Nucleus accumbens (tissue), 56 donors: ENCODE measurements at places on chromosomes 7 and 10.
A peak's percentile ranks its signal among the peaks of the same experiment; 100 is the strongest.

DNA sequence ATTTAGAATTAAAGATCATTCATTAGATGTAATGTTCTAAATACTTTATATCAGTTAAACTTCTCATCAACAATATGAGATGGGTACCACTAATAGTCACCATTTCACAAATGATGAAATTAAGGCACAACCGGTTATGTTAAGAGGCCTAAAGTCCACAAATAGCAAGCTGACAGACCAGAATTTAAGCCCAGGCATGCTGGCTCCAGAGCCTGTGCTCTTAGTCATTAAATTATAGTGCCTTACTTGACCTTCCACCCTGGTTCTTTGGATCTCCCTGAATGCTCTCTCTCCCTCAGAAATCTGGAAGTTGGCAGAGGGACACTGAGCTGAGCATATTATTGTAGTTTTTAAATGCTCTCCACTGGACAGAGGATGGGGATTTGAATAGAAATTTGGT is 3.6 kb downstream of the LIPN start:
- DNase-seq, result no peak

DNA sequence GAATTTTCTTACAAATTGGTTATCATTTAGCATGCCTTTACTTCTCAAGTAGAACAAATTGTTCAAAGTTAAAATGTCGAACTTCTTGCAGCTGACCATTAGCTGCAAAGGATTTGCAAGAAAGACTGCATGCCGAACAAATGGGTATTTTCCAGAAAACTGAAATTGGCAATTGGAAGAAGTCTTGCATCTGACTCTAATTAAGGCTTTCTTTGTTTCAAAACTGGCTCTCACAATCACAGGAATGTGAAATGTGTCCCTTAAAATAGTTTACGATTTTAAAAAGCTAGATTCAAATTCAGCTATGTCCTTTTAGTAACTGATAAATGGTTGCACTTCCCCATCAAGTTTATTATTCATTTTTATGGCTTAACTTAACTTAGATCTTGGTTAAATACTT is 207.9 kb downstream of the ARL4A start:
- DNase-seq, result no peak

DNA sequence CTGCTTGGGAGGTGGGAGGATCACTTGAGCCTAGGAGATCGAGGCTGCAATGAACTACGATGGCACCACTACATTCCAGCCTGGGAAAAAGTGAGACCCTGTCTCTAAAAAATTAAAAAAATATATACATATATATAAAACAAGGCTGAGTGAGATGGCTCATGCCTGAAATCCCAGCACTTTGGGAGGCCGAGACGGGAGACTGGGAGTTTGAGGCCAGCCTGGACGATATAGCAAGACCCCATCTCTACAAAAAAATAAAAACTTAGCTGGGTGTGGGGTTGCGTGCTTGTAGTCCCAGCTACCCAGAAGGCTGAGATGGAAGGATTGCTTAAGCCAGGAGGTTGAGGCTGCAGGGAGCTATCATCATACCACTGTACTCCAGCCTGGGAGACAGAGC is 87.6 kb downstream of the CARD11 start:
- DNase-seq, result no peak

DNA sequence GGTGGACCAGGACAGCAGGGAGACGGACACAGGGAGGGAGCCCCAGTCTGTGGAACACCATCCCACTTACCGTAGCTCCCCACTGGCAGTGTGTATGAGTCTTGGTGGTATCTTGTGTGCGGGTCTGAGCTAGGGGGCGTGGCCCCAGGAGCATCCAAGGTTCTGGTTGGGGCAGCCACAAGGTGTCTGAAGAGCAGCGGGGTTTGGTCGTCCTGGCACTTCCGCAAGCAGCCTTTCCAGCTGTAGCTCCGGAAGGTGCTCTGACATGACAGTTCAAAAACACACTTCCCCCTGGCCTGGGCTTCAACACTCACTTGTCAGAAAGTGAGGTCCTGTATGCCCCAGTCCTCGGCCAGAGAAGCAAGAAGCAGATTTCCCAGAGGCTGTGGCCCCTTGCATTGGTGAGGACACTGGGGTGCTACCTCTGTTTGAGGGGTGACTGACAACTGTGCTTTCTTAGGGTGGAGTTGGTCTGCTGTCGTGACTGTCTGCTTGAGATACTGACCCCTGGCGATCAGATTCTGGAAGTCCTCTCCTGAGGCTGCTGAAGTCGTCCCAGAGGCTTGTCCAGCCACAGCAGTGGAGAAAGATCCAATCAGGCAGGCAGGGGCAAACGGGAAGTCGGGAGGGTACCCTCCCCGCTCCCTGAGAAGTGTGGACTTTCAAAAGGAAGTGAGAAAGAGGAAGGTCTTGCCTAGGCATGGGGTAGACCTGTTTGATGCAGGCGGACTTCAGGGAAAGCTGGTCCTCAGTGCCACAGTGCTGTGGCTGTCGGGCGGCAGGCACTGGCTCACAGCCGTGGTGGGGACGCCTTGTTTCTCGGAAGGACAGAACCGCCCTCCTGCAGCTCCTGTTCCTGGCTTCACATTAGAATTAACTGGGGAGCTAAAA is 51.4 kb upstream of the PFKFB3 start:
- DNase-seq, result peak; percentile 58

DNA sequence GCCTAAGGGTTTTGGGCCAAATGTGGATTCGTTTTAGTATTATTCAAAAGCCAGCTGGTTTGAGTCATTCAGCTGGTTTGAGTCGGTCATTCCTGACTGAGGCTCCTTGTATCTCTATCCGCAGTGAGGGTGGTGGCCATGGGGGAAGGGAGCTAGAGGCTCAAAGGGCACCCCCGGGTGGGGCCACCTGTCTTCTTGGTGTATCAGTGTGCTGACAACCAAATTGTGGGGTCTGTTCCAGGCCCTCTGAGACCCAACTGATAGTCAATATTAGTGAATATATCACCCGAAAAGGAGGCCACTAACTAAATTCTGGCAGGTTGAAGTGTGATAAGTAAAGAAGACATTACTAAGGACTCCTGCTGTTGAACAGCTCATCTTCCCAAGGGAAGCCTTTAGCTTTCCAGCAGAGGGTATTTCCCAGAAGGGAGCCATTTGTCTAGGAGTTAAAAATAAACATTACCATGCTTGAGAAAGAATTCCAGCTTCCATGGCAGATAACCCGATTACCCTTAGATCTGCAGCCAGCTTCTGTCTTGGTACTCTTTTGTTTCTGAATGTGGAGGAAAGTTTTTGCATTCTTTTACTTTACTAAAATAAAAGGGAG is 29.9 kb upstream of the DDX50 start:
- no peak for DNase-seq

DNA sequence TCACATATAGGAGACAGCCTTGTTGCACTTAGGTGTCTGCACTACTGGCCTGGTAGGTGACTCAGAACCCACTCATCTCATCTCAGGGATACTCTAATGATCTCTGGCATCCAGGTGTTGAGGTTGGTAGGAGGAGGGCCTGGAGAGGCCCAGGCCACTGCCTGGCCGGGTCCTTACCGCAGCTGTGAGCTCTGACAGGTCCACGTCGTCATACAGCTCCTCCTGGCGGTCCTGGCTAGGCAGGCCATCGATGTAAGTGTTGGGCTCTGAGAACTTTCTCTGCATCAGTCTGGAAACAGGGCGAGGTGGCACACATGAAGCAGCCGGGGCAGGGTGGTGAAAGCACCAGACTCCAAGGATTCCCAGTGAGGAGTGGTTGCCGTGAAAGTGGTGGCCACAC is 62.1 kb downstream of the VWA2 start:
- DNase-seq, result no peak
